ENCODE measurements at places on chromosomes 11 and 22. TPM values are rescaled to one million over a fixed set of nuclear protein-coding genes. Genes with fewer than 3 reads are reported as not detected.

- no peak for DNase-seq
Observed at GRCh38 chr11:116478669-116479668, 293.8 kb downstream of the BUD13 start.

GRCh38 chr11:116714902-116715301 is 57.9 kb downstream of the BUD13 start:
- DNase-seq: no peak

- DNase-seq: no peak
Observed at GRCh38 chr11:31408201-31408600, 38.5 kb downstream of the DNAJC24 start.

DNA sequence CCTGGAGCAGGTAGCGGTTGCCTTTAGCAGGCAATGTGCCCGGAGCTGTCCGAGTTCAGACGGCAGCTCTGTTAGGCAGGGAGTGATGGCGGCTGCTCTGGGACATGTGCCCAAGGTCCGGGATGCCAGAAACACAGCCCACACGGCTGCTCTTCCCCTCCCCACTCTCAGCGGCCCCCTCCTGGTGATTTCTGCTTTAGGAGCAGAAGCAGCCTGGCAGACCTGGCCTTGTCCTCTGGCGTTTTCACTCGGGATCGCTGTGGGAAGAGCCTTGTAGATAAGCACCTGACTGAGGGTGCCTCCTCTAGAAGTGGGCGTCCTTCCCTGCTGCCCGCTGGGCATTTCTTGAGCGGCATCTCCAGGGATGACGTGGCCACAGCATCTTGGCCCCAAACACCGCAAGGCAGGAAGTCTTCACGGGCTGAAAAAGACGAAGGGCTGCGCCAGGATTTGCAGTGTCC is 392.2 kb downstream of the TBC1D22A start:
- DNase-seq: no peak

GRCh38 chr11:64358907-64359711 is at the start of gene RPS6KA4:
Gene RPS6KA4 (plus strand): TSS chr11:64359162. CDS start chr11:64359236, 74 bp downstream.
- peak; percentile 50 for DNase-seq

DNA sequence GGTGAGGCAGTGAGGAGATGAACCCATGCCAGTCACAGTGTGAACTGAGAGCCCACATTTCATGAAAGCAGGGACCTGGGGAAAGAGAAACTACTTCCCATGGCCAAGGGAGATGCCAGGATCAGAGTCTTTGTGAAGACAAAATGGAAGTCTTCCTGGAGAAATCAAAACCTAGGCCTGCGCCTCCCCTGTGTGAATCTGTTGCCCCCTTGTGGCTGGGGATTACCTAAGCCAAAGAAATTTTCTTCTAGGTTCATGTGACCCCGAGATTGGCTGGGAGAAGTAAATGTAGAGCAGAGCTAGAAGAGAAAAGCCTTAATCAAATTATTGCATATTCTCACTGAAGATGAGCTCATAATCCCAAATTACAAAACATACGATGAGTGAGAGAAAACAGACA is 1075.3 kb downstream of the TBC1D22A start:
- peak; percentile 10 for DNase-seq

DNA sequence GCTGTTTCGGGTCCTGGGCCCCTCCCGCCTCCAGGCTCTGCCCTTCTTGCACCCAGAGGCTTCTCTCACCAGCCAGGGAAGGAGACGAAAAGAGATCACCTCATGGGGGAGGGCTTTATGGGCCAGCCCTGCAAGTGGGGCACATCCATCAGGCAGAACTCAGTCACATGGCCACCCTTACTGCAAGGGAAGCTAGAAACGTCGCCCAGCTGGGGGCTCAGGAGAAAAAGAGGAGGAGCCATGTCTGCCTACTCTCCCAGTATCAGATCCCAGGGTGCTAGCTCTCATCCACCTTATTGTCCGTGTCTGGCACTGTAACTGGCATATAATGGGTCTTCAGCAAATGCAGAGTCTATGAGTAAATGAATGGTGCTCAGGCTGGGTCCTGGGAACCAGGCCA is 24.2 kb downstream of the MFNG start:
- DNase-seq: no peak

- peak; percentile 18 for DNase-seq
Observed at GRCh38 chr11:102664001-102664752, 39.0 kb upstream of the MMP20 start.

- no peak for DNase-seq
Observed at GRCh38 chr11:43943372-43943930, 1.0 kb downstream of the C11orf96 start.

GRCh38 chr22:42700355-42700754 is 20.3 kb downstream of the A4GALT start:
- DNase-seq: no peak

GRCh38 chr22:30436196-30436595 is 10.6 kb downstream of the MTFP1 start:
- no peak for DNase-seq

- no peak for DNase-seq
Observed at GRCh38 chr22:35319244-35319985, 19.7 kb downstream of the TOM1 start.

DNA sequence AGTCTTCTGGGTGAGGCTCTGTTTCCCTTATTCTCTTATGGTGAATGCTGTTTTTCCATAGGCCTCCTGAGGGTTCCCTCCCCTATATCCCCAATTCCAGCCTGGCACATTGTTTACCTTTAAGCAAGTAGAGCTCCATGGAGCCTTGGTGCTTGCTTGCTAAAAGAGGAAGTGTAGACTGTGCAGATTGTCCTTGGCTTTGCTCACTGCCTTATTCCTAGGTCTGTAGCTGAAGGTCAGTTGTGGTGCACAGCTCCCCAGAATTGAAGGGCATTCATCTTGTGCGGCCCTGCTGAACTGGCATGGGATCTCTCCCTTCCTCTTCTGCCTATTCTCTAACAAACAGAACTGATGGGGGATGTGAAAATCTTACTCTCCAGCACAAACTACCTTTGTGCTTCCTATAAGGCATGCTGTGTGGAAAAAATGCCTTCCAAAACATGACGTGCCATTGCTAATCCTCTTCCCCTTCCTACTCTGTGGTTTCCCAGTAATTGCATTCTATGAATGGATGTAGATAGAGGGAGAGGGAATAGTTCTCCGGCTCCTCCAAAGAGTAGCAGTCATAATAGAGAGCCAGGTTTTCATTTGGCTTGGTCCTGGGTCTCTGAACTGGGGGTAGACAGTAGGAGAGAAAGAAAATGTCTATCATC is 34.2 kb upstream of the PLET1 start:
- DNase-seq: no peak

- DNase-seq: no peak
Observed at GRCh38 chr11:44430140-44430539, 120.2 kb upstream of the ALX4 start.

GRCh38 chr11:15938121-15938611 is 418.2 kb downstream of the SOX6 start:
- no peak for DNase-seq

GRCh38 chr22:29032584-29032983 is 29.0 kb downstream of the C22orf31 start:
- no peak for DNase-seq

- no peak for DNase-seq
Observed at GRCh38 chr11:122714004-122714403, 58.5 kb downstream of the UBASH3B start.

GRCh38 chr22:46547179-46547882 is 9.9 kb upstream of the CELSR1 start:
- DNase-seq: no peak

DNA sequence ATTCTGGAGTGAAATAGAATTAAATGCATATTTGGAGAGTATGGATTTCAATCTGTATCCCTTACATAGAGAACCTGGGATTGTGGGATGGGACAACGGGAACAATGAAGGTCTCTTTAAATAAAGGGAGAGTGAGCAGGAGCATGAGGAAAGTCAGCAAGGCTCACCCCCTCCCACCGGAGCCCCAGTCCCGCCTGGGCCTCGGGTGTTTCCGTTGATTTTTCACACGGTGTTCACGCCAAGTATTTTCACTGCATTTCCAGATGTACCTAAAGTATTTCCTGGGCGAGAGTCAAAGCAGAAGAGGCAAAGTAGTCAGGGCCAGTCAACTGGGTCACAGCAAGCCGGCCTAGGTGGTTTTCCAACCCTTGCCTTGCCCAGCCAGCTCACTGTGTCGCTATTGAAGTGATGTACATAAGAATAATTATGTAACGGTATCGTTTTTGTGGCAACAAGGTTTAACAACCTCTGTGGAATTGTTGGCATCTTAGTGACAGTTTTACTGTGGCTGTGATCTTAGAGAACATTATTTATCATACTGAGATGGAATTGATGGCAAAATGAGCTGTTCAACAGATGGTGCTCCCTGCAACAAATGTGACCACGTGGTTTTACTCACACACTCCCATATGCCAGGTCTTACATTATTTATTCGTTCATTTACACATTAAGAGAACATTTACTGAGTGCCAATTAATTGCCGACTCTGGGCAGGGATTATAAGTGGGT is 177.3 kb downstream of the ADAMTS15 start:
- DNase-seq: no peak

DNA sequence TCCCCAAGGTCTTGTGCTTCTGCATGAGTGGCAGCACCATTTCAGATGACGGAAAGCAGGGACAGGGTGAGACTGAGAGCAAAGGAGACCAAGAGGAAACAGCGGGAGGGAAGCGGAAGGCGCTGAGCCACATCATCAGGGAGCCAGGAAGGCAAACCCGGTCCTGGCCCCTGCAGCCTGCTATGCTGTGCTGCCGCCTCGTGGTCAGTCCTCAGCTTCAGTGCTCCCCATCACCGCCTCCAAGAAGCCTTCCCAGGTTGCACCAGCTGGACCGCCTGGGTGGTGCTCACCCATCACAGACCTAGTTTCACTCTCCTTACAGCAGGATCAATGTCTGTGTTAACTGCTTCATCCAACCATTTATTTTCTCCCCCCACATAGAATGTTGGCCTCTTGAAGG is 73.0 kb upstream of the PHF21B start:
- DNase-seq: no peak

GRCh38 chr11:107830915-107831540 is 27.6 kb downstream of the SLC35F2 start:
- DNase-seq: no peak

- no peak for DNase-seq
Observed at GRCh38 chr11:69496631-69497220, 15.3 kb downstream of the LINC01488 start.

Gene STIP1
- total RNA-seq: 213 TPM

Gene TAF10
- 138 TPM for total RNA-seq

Gene MYO7A
- 0.07 TPM for total RNA-seq

Gene CRYBA4
- total RNA-seq: not detected

Gene GNAZ
- 0.35 TPM for total RNA-seq

Gene SEPTIN3
- total RNA-seq: 1.4 TPM

Gene AP5B1
- 20.2 TPM for total RNA-seq

Gene SHANK3
- total RNA-seq: 0.02 TPM

Gene ACTN3
- total RNA-seq: not detected

Gene TMEM151A
- total RNA-seq: not detected

Gene OR51B4
- not detected for total RNA-seq

Gene TSPAN32
- 98.9 TPM for total RNA-seq

Gene ADAMTS15
- total RNA-seq: 0.04 TPM

Gene P2RX6
- 0.27 TPM for total RNA-seq
